ENCODE measurements at places on chromosomes 7 and 10. TPM values are rescaled to one million over a fixed set of nuclear protein-coding genes. Genes with fewer than 3 reads are reported as not detected.

OR6B1 gene
- not detected for polyA plus RNA-seq

CNPY1 gene
- 4.2 TPM for polyA plus RNA-seq

TMEM168 gene
- polyA plus RNA-seq, result 24.0 TPM

TMEM176B gene
- polyA plus RNA-seq, result 3.0 TPM

XPNPEP1 gene
- polyA plus RNA-seq, result 96.3 TPM

NRP1 gene
- polyA plus RNA-seq, result 23.2 TPM

SPOCK2 gene
- polyA plus RNA-seq, result 5.6 TPM

IGF2BP3 gene
- 29.6 TPM for polyA plus RNA-seq

HOXA5 gene
- polyA plus RNA-seq, result not detected

SEC61A2 gene
- 83.1 TPM for polyA plus RNA-seq

SORCS1 gene
- polyA plus RNA-seq, result 27.0 TPM

TMEM196 gene
- polyA plus RNA-seq, result 30.3 TPM

RAB19 gene
- polyA plus RNA-seq, result not detected

SORBS1 gene
- polyA plus RNA-seq, result 52.6 TPM

ACTL6B gene
- 389 TPM for polyA plus RNA-seq

NKX2-3 gene
- polyA plus RNA-seq, result not detected

CH25H gene
- 0.22 TPM for polyA plus RNA-seq

GJD4 gene
- not detected for polyA plus RNA-seq

UNCX gene
- polyA plus RNA-seq, result 1.6 TPM

SKIDA1 gene
- 3.7 TPM for polyA plus RNA-seq

NPC1L1 gene
- 0.20 TPM for polyA plus RNA-seq

LRRC4 gene
- polyA plus RNA-seq, result 15.8 TPM

Data from neural cell (in vitro differentiated cells).